ENCODE measurements at places on chromosomes 11 and 22. TPM values are rescaled to one million over a fixed set of nuclear protein-coding genes. Genes with fewer than 3 reads are reported as not detected.

DNA sequence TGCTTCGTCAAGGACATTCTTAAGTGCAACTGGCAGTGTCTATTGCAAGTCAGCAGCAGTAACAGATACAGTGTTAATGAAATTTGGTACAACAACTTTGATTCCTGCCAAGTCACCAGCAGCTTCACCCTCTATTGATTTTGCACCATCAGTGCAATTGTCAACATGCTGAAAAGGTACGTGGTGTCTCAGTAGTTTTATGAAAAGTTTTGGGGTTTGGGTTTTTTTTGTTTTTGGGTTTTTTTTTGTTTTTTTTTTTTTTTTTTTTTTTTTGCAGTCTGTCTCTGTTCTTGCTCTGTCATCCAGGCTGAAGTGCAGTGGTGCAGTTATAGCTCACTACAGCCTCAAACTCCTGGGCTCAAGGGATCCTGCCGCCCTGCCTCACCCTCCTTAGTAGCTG is 19.1 kb upstream of the GRIK4 start:
- H3K4me3 ChIP-seq: no peak overlapping the region
- no peak for DNase-seq
- H3K27ac ChIP-seq: no peak overlapping the region
- H3K27me3 ChIP-seq: no peaks in the 10 kb centered on the region

- H3K4me1 ChIP-seq: peaks cover 58% of the 10 kb centered on the region
- H3K27me3 ChIP-seq: no peaks in the 10 kb centered on the region
- peaks cover 29% of the 10 kb centered on the region for H3K36me3 ChIP-seq
- peak overlapping the region; percentile 61 for H3K4me3 ChIP-seq
- H3K27ac ChIP-seq: peak overlapping the region; percentile 86
These were observed 17.2 kb upstream of the OR5B21 start for GRCh38 chr11:58525037-58525614.

- peaks cover 9% of the 10 kb centered on the region for H3K4me1 ChIP-seq
- peaks cover 7% of the 10 kb centered on the region for H3K27me3 ChIP-seq
- no peaks in the 10 kb centered on the region for H3K36me3 ChIP-seq
- H3K27ac ChIP-seq: no peak overlapping the region
- no peak overlapping the region for H3K4me3 ChIP-seq
These were observed 27.9 kb upstream of the PAK1 start for GRCh38 chr11:77501758-77502157.

DNA sequence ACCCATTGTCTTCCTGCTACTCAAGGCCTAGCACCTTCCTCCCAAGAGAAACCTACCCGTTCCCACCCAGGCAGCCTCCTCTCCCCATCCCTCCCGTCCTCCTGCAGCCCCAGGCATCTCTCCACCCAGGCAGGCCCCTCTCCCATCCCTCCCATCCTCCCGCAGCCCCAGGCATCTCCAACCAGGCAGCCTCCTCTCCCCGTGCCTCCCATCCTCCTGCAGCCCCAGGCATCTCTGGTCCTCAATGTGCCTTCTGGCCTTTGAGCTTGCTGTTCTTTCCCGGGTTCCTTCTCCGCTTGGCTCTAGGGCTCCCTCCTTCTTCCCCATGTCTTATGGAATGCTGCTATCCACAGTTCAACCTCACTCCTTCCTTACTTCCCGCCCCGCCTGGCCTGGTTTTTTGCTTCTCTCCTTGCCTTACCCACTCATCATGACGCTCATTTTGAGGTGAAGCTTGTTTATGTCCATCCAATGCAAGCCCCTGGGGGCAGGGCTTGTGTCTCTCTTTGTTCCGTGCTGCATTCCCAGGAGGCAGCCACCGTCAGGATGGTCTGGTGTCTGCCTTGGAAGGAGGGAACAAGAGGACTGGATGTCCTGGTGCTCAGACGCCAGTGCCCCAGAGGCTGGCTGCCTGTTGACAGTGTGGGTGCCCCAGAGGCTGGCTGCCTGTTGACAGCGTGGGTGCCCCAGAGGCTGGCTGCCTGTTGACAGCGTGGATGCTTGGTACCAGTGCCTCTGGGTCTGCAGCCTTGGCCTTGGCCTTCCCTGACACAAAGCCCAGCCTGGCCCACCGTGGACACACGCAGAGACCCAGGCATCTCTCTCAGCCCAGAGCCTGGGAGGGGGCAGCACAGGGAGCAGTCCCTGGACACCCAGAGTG is 815.7 kb downstream of the BRD1 start:
- H3K27me3 ChIP-seq: peaks cover 7% of the 10 kb centered on the region
- H3K36me3 ChIP-seq: no peaks in the 10 kb centered on the region
- H3K4me1 ChIP-seq: no peaks in the 10 kb centered on the region
- no peak overlapping the region for H3K27ac ChIP-seq
- no peak for DNase-seq

Gene CNTF
- 0.77 TPM for total RNA-seq

Gene EHF
- total RNA-seq: not detected

Data from activated naive CD4-positive, alpha-beta T cell treated with anti-CD3 and anti-CD28 coated beads for 36 hours (primary cell).